ENCODE measurements at places on chromosomes 6 and 20.

- peak; percentile 81 for DNase-seq
These were observed 648.0 kb upstream of the GJE1 start for GRCh38 chr6:141484711-141485110.

GRCh38 chr6:46948699-46949098 lies 27.0 kb upstream of the ADGRF5 start:
- DNase-seq, result no peak

- no peak for DNase-seq
These were observed 333.7 kb downstream of the MEI4 start for GRCh38 chr6:77986380-77987034.

- DNase-seq, result peak; percentile 55
These were observed 291.8 kb downstream of the BMP7 start for GRCh38 chr20:56974499-56975250.

DNA sequence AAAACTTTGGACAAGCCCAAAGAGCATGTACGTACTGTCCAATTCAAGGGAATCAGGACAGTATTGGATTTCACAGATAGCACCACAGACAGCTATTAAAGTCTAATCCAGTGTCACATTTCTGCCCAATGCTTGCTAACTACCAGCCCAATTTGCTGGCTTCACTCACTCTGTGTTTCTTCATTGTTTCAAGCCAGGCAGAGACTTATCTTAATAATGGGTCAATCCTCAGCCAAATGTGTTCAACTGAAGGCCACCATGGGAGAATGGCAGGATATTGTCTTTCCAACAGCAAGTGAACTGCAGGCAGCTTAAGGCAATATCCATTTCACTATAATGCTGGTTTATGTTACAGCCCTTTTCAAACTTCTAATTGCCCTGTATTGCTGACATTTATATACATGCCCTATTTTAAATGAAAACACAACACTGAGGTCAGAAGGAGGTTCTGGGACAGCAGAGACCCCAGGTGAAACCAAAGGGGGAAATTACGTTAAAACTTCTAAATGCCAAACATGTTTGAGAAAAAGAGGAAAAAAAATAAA lies 142.1 kb upstream of the RSPO3 start:
- no peak for DNase-seq

DNA sequence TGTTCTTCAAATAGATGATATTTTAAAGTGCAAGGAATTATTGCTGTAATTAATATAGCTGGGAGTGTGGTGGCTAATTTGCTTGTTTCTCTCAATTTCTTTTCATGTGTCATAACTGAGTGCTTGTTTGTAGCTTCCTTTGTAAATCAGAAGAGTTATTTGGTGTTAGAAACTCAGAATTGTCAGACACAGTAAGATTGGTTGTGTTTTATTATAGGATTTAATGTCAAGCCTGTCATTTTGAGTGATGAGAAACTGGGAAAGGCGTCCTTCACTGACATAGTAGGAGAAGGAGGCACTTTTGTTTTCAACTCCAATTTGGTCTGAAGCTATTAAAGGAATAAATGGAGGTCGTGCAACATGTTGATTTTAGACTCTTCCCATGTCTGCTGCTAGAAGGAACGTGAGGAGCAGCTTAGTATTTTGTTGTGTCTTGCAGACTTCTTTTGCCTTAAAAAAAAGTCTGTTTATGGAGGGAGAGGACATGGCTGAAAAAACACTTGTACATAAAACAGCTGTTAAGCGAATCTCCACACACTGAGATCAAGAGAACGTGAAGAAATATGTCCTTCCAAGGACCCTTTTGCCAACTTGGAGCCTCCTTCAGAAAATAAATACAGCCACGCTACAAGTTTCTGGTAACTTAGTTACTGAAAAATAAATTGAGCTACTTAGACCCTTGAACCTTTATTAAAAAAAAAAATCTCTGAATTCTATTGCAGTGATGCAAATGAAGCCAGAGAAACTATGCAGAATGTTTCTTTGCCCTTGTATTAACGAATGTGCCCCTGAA lies 59.5 kb downstream of the BMP6 start:
- no peak for DNase-seq

DNA sequence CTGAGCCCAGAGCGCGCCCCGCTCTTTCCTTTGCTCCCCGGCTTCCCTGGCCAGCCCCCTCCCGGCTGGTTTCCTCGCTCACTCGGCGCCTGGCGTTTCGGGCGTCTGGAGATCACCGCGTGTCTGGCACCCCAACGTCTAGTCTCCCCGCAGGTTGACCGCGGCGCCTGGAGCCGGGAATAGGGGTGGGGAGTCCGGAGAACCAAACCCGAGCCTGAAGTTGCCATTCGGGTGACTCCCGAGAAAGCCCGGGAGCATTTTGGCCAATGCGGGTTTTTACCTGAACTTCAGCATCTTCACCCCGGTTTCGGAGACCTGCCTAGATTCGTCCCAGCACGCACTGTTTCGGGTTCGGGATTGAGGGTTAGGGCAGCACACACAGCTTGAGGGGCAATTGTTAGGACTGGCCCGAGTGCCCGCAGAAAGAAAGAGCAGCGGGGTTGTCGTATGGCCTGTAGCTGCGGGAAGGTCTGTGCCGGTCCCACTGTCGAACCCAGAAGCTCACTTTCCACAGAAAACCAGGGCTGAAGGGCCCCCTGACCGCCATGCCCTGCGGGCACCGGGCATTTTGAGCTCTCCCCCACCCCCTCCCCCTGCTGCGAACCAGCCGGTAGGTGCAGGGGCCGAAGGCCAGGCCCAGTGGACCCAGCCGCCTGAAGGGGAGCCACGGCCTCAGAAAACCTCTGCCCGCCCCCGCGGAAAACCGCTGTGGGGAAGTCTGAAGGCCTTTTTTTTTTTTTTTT lies 2.1 kb downstream of the FOXP4 start:
- DNase-seq, result no peak

DNA sequence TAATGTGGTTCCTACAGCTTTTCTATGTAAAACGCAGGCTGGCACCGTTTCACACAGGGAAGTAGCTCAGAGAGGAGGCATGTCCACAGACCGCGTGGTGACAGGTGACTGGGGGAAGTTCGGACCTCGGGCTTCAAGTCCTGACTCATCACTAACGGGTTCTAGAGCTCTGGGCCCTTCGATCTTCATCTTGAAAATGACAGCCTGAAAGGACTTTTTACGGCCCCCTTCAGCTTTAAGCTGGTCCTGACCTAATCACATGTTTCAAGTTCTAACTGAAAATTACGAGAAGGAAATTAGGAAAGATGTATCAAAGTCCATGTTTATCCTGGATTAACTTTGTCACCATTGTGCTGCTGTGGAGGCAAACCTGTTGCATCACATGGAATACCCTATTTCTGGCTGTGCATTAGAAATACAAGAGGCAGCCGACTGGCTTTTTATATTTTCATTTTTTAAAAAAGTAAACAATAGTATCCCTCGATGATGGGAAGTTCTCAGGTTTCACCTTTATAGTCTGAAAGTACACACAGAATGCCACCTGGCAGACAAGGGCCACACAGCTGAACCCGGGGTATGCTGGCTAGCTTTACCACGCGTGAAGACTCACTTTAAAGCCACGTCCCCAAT lies 2.0 kb downstream of the MAN1A1 start:
- DNase-seq, result no peak

DNA sequence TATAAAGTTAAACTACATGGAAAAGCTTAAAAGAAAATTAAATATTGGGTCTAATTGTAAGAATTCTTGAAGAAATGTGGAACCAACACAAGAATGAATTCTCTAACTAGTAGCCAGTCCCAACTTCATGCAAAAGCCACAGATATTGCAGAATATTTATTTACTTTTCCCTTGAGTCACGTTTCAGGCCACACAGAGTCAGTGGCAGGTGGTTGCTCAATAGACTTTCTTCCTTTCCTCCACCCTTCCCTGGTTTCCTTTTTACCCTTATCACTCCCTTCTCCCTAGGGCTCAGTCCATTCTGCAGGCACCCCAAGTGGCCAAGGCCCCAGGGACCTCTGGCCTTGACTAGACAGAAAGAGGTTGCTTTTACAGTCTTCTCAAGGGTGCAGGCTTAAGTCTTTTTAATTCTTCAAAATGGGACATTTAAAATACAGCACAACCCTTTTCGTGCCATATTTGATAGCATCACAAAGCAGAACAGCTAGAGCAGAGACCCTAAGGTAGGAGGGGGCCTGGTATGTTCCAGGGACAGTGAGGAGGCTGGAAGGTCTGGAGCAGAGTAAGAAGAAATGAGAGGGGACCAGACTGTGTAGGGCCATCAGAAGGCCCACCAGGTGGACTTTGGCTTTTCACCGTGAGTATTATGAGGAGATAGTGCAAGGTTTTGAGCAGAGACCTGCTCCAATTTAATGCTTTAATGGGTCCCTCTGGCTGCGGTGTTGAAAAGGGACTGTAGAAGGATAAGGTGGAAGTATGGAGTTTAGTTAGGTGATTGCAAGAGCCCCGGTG lies 65.0 kb downstream of the HDDC2 start:
- DNase-seq, result peak; percentile 4

DNA sequence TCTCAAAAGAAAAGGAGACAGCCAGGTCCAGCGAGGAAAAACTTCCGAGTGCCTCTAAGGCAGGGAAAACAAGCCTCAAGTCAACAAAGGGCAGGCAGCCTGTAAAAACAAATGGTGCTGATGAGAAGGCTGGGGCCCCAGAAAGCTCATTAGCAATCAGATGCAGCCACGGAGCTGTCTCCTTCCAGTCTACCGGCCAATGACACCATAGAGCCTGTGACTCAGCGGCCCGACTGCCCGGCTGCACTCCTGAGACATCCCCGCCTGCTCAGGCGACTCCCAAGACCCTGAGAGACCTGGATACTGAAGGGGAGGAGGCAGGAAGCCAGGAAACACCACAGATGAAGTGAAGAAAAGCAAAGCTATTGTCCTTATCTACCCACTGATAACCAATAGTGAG lies 120.1 kb upstream of the HDDC2 start:
- DNase-seq, result peak; percentile 63

- DNase-seq, result no peak
These were observed 370.3 kb upstream of the OPRM1 start for GRCh38 chr6:153668758-153669157.

DNA sequence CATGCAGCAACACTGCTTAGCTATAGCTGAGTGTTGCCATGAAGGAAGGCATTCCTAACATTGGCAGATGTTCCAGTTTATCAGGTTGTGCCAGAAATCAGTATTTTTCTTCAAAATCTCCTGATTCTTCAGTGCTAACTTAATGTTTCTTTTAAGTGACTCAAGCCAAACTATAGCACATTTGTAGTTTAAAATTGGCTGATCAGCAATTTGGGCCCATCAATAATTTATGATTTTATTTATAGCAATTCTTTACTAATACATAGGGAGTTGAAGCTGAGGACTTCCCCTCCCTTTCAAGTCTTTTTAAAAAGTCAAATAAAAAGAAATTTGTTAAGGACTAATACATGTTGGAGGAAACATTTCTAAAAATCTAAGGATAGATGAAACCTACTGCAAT lies 383.8 kb upstream of the KHDRBS2 start:
- DNase-seq, result no peak

GRCh38 chr6:18121580-18122127 lies 823 bp downstream of the NHLRC1 start:
- no peak for DNase-seq

DNA sequence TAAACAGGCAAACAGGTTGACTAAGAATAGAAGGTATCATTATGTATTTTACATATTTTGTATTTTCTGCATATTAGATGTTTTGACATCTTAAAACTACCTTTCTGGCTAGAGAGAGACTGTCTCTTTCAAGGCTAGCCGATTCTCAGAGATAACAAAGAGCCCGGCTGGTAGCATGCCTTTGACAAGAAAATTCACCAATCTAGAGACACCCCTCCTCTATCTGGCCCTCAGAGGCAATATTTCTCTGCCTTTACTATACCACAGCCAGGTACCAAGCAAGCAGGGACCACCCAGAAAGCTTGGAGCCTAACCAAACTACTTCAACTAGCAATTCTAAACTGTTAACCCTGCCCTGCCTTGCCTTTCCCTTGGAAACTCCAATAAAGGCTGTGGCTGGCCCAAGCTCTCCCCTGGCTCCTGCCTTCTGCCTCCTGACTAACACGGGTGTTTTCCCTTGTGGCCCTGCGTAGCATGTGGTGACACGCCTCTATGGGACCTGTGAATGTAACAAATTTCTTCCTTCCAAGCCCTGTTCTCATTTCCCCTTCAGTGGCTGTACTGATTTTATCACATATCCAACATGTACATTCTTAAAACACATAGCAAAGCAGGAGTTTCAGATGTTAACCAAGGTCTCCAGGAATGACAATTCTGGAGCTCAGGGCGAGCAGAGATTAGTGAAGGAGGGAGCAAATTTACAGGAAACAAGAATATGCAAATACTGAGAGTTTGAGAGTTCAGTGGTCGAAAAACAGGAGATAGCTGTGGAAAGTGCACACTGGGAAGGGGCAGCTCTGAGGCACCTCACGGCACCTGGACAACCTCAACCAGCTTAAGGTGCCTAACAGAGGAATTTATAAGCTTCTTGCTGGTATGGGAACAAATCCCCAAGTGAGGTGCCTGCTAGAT lies 120.8 kb downstream of the BACH2 start:
- DNase-seq, result no peak

DNA sequence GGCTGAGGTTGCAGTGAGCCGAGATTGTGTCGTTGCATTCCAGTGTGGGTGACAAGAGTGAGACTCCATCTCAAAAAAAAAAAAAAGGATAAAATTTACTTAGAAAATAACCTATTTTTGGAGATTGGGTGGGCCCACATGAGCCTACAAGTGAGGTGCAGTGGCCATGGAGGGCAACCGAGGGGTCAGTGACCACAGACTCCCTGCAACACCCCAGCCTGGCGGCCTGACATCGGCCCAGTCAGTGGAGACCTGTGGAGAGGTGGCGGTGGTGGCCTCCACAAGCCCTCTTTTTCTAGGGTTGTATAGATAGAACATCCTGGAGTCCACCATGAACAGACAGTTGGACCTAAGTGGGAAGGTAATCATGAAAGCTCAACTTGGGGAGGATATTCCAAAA lies 52.7 kb downstream of the BTBD9 start:
- DNase-seq, result no peak

DNA sequence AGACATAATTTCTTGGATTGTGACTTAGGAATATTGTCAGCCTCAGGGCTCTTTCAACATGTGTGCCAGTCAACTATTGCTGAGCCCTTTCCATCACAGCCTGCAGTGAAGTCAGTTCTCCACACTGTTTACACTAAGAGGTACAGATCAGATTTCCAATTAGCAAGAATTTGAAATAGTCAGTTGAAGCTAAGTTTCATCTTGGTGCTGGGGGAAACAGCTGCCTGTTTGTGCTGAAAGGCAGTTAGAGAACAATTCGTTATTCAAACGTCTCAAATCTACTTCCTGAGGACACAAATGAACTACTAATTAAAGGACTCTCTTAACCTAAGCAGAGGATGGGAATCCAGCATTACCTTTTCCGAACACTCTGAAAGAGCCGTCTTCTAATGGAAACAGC lies 25.9 kb downstream of the ADGRF1 start:
- DNase-seq, result no peak
